ENCODE measurements at places on chromosomes 12 and 14. TPM values are rescaled to one million over a fixed set of nuclear protein-coding genes. Genes with fewer than 3 reads are reported as not detected.

GRCh38 chr12:116263844-116264243 lies 13.6 kb downstream of the MED13L start:
- no peaks in the 10 kb centered on the region for H3K36me3 ChIP-seq
- no peak for DNase-seq
- no peak overlapping the region for H3K27ac ChIP-seq
- H3K27me3 ChIP-seq = no peaks in the 10 kb centered on the region

DNA sequence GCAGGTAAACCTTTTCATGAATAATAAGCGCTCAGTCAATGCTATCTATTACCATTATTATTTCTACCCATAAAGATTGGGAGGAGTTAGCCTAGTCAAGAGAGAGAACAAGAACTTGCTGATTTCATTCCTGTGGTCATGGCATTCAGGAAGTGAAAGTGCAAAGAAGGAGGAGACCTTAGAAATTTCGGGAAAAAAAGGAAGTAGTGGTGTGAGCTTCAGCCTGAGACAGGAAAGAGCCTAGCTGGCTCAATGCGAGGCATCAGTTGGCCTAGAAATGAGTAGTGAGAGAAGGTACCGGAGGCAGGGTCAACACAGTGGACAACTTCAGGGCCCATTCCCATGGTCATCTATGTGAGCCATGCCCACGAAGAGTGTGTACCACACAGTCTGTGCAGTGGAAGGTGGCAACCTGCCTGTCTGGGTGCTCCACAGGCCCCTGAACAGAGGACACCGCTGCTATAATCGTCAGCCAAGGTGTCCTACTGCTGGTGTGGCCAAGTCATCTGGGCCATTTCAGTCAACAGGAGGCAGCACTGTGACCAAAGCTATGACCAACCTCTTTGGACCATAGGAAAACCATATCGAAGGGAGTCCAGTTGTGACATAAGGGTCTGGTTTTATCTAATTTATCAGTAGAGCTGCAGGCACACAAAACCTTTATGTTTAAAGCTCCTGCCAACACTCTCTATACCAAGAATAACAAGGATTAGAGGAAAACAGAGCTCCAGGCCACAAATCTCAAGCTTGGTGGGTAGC lies 16.2 kb upstream of the STON2 start:
- H3K4me1 ChIP-seq = no peaks in the 10 kb centered on the region
- no peak overlapping the region for H3K4me3 ChIP-seq
- H3K27me3 ChIP-seq = peaks cover 4% of the 10 kb centered on the region

GRCh38 chr12:119989361-119989730 lies 310 bp downstream of the BICDL1 start:
- no peaks in the 10 kb centered on the region for H3K36me3 ChIP-seq
- H3K27ac ChIP-seq = no peak overlapping the region
- peaks cover 17% of the 10 kb centered on the region for H3K4me1 ChIP-seq
- peak overlapping the region; percentile 89 for H3K4me3 ChIP-seq

Gene SLC6A13
- 0.26 TPM for total RNA-seq

GRCh38 chr12:130446846-130447654 lies 109.4 kb downstream of the PIWIL1 start:
- no peaks in the 10 kb centered on the region for H3K27me3 ChIP-seq
- H3K36me3 ChIP-seq = no peaks in the 10 kb centered on the region
- H3K4me1 ChIP-seq = no peaks in the 10 kb centered on the region
- H3K27ac ChIP-seq = no peak overlapping the region

DNA sequence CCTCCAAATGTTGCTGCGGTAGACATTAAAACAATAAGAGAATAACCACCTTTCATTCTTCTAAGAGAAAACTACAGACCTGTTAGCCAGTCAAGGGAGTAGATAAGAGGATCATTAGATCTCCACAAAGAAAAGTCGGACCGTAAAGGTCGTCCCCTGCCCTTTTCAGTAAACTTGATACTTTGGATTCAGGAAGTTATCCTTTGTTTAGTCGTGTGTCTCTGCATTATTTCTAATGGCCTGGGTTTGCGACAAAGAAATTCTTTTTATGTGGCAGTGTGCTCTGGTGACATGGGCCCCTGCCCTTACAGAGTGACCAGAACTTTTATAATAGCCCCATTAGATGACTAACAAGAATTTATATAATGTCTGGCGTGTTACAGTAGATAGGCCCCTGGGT lies 44.6 kb upstream of the EVL start:
- peaks cover 11% of the 10 kb centered on the region for H3K4me1 ChIP-seq
- peaks cover 2% of the 10 kb centered on the region for H3K36me3 ChIP-seq
- no peak overlapping the region for H3K4me3 ChIP-seq
- no peak for DNase-seq
- no peak overlapping the region for H3K27ac ChIP-seq

Gene VWF
- total RNA-seq = 4.1 TPM
